Effector memory CD8-positive, alpha-beta T cell (primary cell): ENCODE measurements at places on chromosomes 16 and 17.

GRCh38 chr17:1462164-1463112 lies 6.4 kb upstream of the CRK start:
- no peak for DNase-seq
- peak overlapping the region; percentile 79 for H3K4me3 ChIP-seq
- H3K36me3 ChIP-seq: peaks cover 22% of the 10 kb centered on the region
- peak overlapping the region; percentile 80 for H3K27ac ChIP-seq

DNA sequence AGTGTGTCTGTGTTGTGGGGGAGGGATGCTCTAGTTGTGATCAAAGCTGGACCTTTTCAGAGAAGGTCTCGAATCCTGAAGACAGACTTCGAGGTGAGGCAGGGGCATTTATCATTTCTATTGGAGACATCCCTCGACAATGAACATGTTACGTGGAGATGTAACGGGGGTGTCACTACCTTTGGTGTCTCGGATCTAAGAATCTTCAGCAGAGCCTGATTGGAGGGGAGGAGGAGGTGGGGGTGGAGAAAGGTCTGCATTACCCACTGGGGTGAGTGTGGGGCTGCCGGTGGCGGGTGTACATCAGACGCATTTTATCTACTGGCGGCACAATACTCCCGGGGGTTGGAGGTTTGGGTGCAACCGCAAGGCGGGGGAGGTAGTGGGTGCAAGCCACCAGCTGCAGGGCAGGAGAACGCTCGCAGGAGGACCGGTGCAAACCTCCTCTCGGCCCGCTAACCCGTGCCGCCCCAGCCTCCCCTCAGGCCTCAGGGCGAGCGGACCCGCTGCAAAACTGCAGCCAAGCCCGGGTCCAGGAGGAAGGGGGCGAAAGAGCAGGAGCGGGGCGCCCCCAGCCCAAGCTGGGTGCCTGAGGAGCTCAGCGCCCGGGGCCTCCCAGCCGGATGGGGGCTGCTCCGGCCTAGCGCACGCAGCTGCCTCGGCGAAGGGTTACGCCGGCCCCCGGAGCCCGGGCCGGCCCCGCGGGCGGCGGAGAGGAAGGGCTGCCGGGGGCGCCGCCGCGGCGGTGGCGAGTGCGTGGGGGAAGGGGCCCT lies 735 bp downstream of the ZNF652 start:
- H3K36me3 ChIP-seq: peaks cover 27% of the 10 kb centered on the region
- H3K4me1 ChIP-seq: peaks cover 49% of the 10 kb centered on the region
- peak; percentile 85 for DNase-seq
- H3K27ac ChIP-seq: peak overlapping the region; percentile 91
- no peaks in the 10 kb centered on the region for H3K27me3 ChIP-seq
- H3K4me3 ChIP-seq: peak overlapping the region; percentile 89

- peaks cover 41% of the 10 kb centered on the region for H3K27me3 ChIP-seq
- no peaks in the 10 kb centered on the region for H3K4me1 ChIP-seq
- no peak overlapping the region for H3K4me3 ChIP-seq
- no peak for DNase-seq
- no peak overlapping the region for H3K27ac ChIP-seq
Observed at GRCh38 chr16:80828495-80828894, 24.1 kb upstream of the CDYL2 start.

- no peak overlapping the region for H3K4me3 ChIP-seq
- H3K4me1 ChIP-seq: no peaks in the 10 kb centered on the region
- no peaks in the 10 kb centered on the region for H3K27me3 ChIP-seq
- H3K27ac ChIP-seq: no peak overlapping the region
- no peak for DNase-seq
Observed at GRCh38 chr17:65892912-65893377, 299.0 kb downstream of the CEP112 start.

- no peaks in the 10 kb centered on the region for H3K36me3 ChIP-seq
- no peak overlapping the region for H3K27ac ChIP-seq
- H3K4me3 ChIP-seq: no peak overlapping the region
- no peaks in the 10 kb centered on the region for H3K4me1 ChIP-seq
- DNase-seq: no peak
Observed at GRCh38 chr17:9878786-9879525, 26.1 kb downstream of the RCVRN start.

GRCh38 chr17:9828296-9829295 lies 2.9 kb downstream of the GLP2R start:
- H3K4me1 ChIP-seq: no peaks in the 10 kb centered on the region
- H3K27me3 ChIP-seq: peaks cover 49% of the 10 kb centered on the region
- no peak overlapping the region for H3K27ac ChIP-seq
- no peak for DNase-seq
- H3K36me3 ChIP-seq: peaks cover 2% of the 10 kb centered on the region
- H3K4me3 ChIP-seq: no peak overlapping the region

DNA sequence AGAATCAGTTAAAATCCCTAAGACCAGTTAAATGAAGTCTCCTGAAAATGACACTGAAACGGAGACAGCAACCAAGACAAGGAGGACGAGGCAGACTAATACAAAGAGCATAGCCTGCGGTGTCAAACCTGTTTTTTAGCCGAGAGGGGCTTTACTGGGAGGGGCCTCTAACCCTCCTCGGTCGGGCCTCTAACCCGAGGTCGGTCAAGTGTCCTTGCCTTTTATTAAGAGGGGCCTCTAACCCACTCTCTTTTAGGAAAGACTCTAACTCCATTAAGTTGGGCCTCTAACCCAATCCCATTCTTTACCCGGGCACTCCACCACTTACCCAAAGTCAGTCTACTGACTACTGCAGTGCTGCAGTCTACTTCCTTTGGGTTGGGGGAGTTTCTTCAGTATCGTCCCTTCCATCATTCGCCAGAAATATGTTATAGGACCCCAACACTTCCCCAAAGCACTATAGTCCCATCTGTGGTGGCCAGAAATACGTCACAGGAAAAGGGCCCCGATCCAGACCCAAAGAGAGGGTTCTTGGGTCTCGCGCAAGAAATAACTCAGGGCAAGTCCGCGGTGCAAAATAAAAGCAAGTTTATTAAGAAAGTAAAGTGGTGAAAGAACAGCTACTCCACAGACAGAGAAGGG lies 39.2 kb upstream of the ARL4D start:
- H3K36me3 ChIP-seq: peaks cover 52% of the 10 kb centered on the region
- H3K27ac ChIP-seq: peak overlapping the region; percentile 100
- H3K27me3 ChIP-seq: peaks cover 6% of the 10 kb centered on the region
- DNase-seq: no peak

DNA sequence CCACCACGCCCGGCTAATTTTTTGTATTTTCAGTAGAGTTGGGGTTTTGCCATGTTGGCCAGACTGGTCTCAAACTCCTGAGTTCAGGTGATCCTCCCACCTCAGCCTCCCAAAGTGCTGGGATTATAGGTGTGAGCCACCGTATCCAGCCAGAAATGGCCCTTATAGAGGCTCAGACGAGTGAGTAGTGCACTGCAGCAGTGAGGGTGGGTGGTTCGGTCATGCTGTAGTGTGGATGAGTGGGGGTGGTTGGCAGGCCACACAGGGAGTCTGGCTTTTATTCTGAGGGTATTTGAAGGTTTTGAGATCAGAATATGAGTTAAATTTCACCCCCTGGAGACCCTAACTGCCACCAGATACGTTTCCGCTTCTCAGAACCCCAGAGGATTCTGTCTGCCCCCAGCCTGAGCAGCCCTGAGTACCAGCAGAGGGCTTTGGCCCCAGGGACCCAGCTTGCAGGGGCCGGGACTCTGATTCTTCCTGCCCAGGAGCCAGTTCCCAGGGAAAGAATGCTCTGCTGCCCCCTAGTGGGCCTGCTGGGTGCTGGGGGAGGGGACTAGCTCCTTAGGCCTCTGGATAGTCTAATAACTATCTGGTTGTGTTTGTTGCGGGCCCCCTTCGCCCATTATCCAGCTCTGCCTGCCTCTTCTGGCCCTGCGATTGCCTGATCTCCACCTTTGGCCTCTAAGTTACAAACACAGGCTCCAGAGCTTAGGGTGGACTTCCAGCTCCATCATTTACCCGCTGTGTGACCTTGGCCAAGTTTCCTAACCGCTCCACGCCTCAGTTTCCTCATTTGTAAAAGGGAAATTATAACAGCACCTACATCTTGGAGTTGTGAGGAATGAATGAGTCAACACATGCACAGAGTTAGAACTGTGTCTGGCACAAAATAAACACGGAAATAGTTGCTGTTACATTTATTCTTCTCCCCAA lies 2.0 kb downstream of the ZNF771 start:
- H3K27ac ChIP-seq: no peak overlapping the region
- peaks cover 17% of the 10 kb centered on the region for H3K4me1 ChIP-seq
- H3K36me3 ChIP-seq: peaks cover 12% of the 10 kb centered on the region
- H3K27me3 ChIP-seq: no peaks in the 10 kb centered on the region
- peak overlapping the region; percentile 96 for H3K4me3 ChIP-seq
- DNase-seq: peak; percentile 96

GRCh38 chr17:66392783-66393437 lies 90.5 kb downstream of the PRKCA start:
- no peak for DNase-seq
- no peaks in the 10 kb centered on the region for H3K4me1 ChIP-seq
- H3K4me3 ChIP-seq: no peak overlapping the region
- H3K27me3 ChIP-seq: no peaks in the 10 kb centered on the region
- H3K27ac ChIP-seq: no peak overlapping the region

DNA sequence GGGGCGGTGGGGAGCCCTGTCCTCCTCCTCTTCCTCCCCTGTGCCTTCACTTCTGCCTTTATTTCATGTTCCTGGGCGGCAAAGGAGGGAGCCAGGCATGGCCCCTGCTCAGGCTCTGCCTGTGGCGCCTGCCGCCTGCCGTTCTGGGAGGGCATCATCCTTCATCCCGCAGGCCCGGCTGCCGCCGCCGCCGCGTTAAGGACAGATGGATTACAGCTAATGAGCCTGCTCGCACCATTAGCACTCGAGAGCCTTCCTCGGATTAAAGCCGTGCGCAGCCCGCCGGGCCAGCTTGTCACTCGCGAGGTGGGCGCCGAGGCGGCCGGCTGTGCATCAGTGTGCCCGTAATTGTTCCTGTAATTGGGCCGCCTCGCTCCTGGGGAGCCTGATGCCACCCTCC lies 127.7 kb upstream of the GSE1 start:
- peaks cover 7% of the 10 kb centered on the region for H3K27me3 ChIP-seq
- H3K4me1 ChIP-seq: no peaks in the 10 kb centered on the region
- no peak overlapping the region for H3K4me3 ChIP-seq
- no peaks in the 10 kb centered on the region for H3K36me3 ChIP-seq

- peak overlapping the region; percentile 78 for H3K4me3 ChIP-seq
- H3K27ac ChIP-seq: peak overlapping the region; percentile 87
- peaks cover 31% of the 10 kb centered on the region for H3K4me1 ChIP-seq
- no peaks in the 10 kb centered on the region for H3K27me3 ChIP-seq
- DNase-seq: peak; percentile 41
Observed at GRCh38 chr16:4064950-4065352, 51.3 kb downstream of the ADCY9 start.

- DNase-seq: no peak
- no peak overlapping the region for H3K4me3 ChIP-seq
- H3K4me1 ChIP-seq: peaks cover 15% of the 10 kb centered on the region
- H3K27me3 ChIP-seq: peaks cover 39% of the 10 kb centered on the region
- no peak overlapping the region for H3K27ac ChIP-seq
Observed at GRCh38 chr17:7266784-7267183, 4.5 kb upstream of the CLDN7 start.

GRCh38 chr17:76673729-76674128 lies 30.2 kb upstream of the ST6GALNAC1 start:
- peaks cover 23% of the 10 kb centered on the region for H3K4me1 ChIP-seq
- no peak overlapping the region for H3K27ac ChIP-seq
- H3K27me3 ChIP-seq: no peaks in the 10 kb centered on the region
- no peak overlapping the region for H3K4me3 ChIP-seq
- peaks cover 19% of the 10 kb centered on the region for H3K36me3 ChIP-seq
- DNase-seq: no peak

DNA sequence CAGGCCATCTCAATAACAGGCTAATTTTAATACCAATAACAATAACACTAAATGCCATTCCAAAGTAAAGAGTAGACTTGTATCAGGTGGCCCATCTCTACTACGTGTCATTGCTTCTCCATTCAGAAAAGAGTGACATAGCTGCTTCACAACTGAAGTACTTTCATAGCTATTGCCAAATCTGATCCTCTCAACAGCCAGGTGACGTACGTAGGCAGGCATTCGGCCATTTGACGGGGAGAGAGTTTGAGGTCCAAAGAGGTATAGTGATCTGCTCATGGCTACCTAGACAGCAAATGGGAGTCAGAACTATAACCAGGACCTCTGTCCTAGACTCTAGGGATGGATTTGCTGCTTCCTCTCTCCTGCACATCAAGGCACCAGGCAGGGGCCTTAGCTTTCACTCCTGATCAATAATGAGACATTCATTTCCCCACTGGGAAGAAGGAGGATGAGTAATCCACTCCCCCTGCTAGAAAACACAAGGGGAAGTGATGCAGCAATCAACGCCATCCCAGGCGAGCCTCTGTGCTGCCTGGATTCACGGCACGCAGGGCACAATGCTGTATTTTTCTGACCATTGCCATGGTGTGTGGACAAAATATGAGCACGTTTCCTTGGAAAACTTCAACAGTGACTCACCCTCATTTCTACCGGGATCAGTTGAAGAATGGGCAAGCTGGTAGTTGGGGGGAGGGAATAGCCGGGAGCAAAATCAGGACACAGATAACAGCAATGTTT lies 80.9 kb downstream of the SPACA3 start:
- H3K36me3 ChIP-seq: no peaks in the 10 kb centered on the region
- no peak overlapping the region for H3K27ac ChIP-seq
- H3K4me1 ChIP-seq: peaks cover 2% of the 10 kb centered on the region
- no peak overlapping the region for H3K4me3 ChIP-seq
- H3K27me3 ChIP-seq: peaks cover 44% of the 10 kb centered on the region

DNA sequence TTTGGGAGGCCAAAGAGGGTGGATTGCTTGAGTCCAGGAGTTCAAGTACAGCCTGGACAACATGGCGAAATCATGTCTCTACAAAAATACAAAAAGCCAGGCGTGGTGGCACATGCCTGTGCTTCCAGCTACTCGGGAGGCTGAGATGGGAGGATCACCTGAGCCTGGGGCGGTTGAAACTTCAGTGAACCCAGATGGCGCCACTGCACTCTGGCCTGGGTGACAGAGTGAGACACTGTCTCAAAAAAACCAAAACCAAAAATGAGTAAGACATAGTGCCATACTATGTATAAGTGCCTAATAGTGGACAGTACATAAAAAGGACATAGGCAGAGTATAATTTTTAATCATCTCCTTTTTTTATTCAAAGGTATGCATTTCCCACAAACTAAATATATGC lies 4.0 kb downstream of the CTC1 start:
- no peak for DNase-seq
- peaks cover 73% of the 10 kb centered on the region for H3K36me3 ChIP-seq
- H3K4me1 ChIP-seq: peaks cover 40% of the 10 kb centered on the region
- no peak overlapping the region for H3K27ac ChIP-seq
- H3K4me3 ChIP-seq: peak overlapping the region; percentile 17
- H3K27me3 ChIP-seq: no peaks in the 10 kb centered on the region

GRCh38 chr17:13996748-13997147 lies 72.6 kb upstream of the COX10 start:
- no peaks in the 10 kb centered on the region for H3K27me3 ChIP-seq
- no peak overlapping the region for H3K27ac ChIP-seq
- DNase-seq: no peak
- peaks cover 3% of the 10 kb centered on the region for H3K36me3 ChIP-seq
- H3K4me1 ChIP-seq: no peaks in the 10 kb centered on the region
